ENCODE measurements at places on chromosomes 11 and 22. TPM values are rescaled to one million over a fixed set of nuclear protein-coding genes. Genes with fewer than 3 reads are reported as not detected.

CTSF gene
- total RNA-seq, result 164 TPM

MRGPRE gene
- total RNA-seq, result 1.0 TPM

LRP5 gene
- total RNA-seq, result 20.6 TPM

MS4A6E gene
- total RNA-seq, result 75.4 TPM

DNA sequence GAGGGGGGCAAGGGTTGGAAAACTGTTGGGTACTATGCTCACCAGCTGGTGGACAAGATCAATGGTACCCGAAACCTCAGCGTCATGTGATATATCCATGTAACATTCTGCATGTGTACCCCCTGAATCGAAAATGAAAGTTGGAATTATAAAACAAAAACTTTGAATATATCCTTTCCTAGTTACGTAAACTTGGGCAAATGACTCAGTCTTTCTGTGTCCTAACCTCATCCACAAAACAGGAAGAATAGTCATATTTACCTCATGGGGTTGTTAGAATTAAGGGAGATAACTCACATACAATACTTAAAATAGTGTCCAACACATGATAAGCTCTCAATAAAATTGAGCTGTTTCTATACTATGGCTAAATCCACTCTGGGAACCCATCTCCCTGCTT, 620.1 kb upstream of the KIRREL3 start:
- DNase-seq, result no peak

- peak; percentile 55 for DNase-seq
Measured at GRCh38 chr22:31626427-31627150, 35.4 kb downstream of the PISD start.

DNA sequence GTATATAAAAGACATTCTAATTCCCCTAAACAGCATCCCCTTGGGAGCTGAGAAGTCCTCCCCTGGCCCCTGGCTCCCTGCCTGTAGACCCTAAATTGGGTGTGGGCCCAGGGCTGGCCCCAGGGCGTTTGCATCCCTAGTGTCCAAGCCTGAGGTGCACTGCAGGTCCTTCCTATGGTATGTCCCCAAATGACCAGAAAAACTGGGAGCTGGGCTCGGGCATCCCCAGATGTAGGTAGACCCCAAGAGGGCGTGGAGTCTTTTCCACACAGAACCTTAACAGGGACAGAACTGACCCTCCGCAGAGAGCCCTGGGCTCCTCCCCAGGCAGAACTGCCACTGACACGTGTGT, 782 bp upstream of the OSBPL5 start:
- no peak for DNase-seq

DNA sequence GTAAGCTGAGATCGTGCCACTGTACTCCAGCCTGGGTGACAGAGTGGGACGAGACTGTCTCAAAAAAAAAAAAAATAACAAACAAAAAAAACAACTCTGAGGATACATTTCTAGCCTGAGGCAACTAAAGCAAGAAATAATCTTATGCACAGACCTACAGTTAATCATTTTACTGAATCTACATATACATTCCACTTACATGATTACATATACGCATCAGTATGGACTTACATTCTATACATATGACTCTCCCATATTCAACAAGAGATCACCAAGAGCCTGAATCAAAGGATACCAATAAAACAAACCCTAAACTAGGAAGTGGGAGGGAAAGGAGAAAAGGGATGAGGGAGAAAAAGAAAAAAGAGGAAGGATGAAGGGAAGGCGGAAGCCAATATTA, 1.1 kb downstream of the ALG8 start:
- no peak for DNase-seq

GRCh38 chr22:42651134-42651533, 1.9 kb upstream of the CYB5R3 start:
- no peak for DNase-seq

DNA sequence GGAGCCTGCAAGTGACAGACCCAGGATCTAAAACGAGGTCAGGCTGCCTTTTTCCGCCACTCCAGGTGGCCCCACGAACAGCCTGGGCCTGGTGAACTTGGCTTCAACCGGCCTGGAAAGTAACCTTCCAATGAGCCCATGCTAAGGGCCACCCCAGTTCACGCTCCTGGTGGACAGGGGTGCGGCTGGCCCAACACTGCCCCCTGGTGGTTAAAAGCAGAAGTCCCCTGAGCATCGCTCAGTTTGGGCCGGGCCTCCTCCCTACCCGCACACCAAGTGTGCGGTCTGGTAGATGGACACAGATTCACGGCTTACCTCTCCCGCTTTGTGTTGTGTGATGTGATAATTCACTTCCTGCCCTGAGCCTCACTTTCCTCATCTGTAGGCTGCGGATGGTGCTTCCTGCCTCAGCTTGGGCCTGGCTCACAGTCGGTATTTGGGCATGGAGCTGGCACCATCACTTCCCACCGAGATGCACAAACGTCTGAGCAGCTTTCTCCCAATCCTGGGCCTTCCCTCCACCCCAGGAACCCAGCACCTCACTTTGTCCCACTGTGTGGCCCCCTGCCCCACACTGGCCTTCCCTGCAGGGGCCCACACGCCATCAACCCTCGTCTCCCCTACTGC, 13.7 kb upstream of the SEC14L3 start:
- DNase-seq, result peak; percentile 73

DNA sequence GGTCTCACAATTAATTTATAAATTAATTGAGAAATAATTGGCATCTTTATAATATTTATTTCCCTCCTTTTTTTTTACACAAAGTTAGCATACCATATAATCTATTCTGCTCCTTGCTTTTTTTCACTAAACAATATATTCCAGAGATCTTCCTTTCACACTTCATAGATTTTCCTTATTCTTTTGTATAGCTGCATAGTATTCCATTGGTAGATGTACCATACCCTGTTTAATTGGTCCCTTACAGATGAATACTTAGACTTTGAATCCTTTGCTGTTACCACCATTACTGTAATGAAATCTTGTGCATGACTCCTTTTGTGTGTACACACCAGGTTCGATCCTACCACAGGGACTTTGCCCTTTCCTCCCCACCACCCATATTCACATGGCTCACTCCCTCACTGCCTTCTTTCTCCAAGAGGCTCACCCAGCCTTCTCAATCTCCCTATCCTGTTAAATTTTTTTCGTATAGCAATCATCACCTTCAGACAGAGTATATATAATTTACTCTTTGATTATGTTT, 48.9 kb downstream of the RBX1 start:
- DNase-seq, result no peak

DNA sequence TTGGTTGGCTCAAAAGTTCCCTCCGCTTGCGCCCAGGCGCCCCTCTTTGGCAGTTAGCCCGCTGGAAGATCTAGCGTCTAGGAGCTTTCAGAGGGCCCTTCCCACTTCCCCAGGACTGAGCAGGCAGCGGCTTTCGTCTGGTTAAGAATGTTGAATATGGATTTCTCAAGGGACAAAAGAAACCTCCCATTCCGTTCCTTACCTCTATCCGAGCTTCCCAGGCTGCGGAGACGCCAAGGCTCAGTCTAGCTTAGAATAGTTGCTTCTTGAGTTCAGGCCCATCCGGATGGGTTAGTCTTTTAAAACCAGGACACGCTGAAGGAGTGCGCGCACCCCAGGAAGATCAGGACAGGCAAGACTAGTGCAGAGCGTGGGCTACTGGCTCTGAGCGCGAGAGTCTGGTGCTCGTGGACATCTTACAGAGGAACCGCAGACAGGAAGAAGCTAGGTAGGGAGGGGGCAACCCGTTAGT, 1.6 kb downstream of the NELL1 start:
- no peak for DNase-seq

DNA sequence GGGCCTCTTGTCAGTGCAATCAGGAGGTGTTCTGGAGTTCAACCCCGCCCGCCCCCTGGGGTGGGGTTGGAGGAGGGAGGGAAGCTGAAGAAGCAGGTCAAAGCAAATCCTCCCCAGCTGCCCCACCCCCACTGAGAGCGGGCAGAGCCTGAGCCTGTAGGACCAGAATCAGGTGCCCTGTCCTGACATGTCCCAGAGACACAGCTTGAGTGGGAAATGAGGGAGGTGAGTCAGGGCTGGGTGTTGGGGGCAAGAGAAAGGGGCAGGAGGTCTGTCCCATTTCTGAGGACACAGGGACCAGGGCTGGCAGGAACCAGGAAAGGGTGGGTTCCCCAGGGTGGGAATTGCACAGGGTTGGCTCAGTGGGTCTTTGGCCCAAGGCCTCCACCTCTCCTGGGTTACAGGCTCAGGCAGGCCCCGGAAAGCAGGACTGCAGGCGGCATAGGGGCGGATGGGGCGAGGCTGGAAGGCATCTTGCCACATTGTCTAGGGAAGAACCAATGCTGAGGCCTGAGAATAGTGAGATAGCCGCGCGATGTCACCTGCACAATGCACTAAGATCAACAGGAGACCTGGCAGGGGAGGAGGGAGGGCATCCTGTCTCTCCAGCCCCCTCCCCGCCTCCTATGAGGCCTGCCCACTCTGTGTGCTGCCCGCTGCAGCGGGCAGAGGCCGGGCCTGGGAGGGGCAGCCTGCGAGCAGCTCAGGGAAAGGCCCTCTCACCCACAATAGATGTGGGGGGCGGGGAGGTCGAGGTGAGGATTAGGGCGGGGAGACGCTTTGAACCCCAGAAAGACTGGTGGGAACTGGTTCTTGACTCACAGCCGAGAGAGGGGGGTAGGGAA, 32.4 kb downstream of the NECTIN1 start:
- DNase-seq, result no peak

- DNase-seq, result no peak
Measured at GRCh38 chr11:128522943-128523518, 64.3 kb downstream of the ETS1 start.

GRCh38 chr22:29964776-29965175, 81.8 kb downstream of the MTMR3 start:
- no peak for DNase-seq

DNA sequence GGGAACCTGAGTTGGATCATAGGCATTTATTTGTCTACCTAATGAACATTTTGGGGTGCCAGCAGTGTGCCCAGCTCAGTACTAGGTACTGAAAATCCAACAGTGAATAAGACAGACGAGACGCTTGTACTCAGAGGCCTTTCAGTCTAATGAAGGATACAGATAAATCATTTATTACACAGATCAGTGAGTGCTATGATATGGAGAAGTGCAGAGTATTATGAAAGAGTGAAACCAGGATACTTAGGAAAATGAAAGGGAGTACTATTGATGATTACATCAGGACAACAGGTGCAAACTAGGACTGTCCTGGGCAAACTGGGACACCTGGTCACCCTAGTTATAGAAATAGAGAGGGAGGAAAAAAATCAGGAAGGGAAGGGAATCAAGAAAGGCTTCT, 207.5 kb upstream of the NCAM1 start:
- DNase-seq, result no peak

DNA sequence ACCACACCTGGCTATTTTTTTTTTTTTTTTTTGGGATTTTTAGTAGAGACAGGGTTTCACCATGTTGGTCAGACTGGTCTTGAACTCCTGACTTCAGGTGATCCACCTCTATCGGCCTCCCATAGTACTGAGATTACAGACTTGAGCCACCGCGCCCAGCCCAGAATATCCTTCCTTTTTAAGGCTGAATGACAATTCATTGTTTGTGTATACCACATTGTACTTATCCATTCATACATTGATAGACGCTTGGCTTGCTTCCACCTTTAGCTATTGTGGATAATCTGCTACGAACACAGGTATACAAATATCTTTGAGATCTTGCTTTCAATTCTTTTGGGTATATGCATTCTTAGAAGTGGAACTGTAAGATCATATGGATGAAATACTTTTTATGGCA, 10.8 kb upstream of the RASSF10 start:
- no peak for DNase-seq
